Urinary bladder (tissue), 4 donors: ENCODE measurements at places on chromosomes 7 and 10.

GRCh38 chr10:125802131-125802530 is 20.9 kb downstream of the UROS start:
- no peak for DNase-seq

DNA sequence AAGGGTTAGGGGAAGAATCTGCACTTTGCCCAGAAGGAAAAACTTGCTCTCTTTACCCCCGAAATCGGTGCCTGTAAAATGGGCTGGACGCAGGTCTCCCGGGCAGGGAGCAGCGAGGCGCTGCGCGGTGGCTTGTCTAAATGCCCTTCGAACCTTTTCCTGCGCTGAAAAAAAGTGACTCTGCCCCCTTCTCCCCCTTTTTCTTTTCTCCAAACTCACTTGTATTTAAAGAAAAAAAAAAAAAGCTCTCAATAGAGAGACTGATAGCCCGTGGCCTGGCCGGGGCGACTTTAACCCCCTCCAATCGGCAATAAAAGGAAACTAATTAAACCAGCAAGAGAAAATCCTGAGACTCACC is 286 bp downstream of the SP8 start:
- no peak for DNase-seq

DNA sequence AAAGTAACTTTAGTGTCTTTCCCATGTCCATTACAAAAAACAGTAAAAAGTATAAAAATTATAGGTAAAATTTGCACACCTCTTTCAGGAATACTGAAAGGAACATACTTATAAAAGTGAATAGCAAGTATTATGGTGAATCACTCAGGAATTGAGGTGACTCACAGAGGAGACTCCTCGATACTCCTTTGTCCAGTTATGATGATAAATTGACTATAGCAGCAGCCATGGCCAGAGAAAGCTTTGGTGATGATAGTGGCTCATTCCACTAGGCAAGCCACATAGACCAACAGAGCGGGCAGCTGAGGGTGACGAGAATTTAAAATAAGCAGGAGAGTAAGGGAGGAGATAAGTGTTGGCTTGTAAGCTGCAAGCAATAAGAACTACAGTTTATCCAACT is 1231.1 kb upstream of the CELF2 start:
- no peak for DNase-seq

DNA sequence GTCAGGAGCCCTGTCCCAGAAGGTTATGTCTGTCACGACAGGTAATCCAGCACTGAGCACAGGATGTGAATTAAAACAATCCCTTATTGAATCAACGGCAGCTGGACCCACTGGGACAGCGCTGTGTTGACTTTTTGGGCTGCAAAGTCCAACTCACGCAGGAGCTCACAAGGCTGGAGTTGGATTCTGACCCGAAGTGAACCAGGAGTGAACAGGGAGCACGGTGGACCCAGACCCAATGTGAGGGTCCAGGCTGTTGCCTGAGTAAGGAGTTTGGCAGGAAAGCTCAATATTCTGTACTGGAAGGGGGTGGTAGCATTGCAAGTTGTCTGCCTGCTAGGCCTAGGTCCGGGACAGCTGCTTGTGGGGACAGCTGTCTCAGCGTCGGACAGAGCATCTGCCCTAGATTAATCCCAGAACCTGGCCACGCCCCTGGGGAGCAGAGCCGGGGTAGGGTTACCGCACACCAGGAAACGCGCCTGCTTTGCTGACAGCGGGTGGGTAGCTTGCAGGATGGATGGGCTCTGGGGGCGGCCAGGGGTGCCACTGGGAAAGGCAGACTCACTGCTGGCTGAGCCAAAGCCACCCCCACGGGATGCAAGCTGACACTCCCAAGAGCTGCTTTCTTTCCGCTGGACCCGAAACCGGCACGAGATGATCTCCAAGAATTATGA is 24.0 kb downstream of the COL26A1 start:
- no peak for DNase-seq

- DNase-seq, result no peak
Measured at GRCh38 chr7:32283546-32283945, 206.6 kb downstream of the LSM5 start.

DNA sequence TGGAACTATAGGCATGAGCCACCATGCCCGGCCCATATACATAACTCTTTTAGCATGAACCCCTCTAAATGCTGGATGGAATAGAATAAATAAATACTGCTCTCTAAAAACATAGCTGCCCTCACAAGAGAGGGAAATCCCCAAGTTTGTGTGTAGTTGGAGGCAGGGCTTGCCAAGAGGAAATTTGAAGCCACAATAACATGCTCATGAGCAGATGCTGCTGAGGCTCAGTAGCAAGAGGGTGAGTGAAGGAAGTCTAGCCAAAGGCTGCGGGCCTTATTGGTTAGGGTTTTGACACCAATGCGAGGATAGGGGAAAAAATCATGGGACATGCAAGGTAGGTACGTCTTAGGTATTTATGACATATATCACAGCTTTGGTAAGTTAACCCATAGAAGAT is 17.3 kb downstream of the TPK1 start:
- DNase-seq, result no peak

- DNase-seq, result no peak
Measured at GRCh38 chr7:37195388-37195787, 253.3 kb downstream of the ELMO1 start.

DNA sequence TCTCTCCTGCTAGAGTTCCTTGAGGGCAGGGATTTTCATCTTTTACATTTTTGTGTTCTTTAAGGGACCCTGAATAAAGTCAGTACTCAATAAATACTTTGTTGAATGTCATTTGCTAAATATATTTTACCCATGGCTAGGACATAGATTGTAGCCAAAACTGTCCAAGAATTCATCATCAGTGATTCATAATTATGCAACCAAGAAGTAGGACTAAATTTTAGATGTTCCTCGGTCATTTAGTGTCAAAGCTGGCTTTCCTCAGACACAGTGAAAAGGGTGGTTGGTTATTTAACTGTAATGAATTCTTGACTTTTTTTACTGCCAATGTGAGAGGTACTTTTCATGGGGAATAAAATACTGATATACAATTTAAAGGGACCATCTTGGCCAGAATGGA is 3.3 kb downstream of the NUDT13 start:
- DNase-seq, result no peak

- DNase-seq, result no peak
Measured at GRCh38 chr10:7258948-7259523, 151.8 kb downstream of the SFMBT2 start.

DNA sequence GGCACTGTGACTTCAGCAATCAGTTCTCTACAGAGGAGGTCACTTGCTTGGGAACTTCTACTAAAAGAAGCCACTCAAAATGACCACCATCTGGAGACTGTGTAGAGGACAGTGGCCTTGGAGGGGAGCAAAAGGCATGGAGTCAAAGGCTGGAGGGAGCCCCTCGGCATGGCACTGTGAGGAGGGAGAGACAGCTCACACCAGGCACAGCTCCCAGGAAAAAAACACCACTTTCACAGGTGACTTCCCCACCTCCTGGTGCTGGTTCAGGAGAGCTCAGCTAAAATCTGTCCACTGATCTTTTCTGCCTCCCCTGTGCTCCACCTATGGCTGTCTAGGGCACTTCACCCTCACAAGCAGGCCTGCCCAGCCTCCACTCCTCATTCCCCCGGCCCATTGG is 649.4 kb upstream of the MGMT start:
- no peak for DNase-seq

- no peak for DNase-seq
Measured at GRCh38 chr10:118939211-118940007, 90.1 kb upstream of the NANOS1 start.

- DNase-seq, result no peak
Measured at GRCh38 chr7:49322476-49322875, 398.1 kb downstream of the CDC14C start.

- DNase-seq, result no peak
Measured at GRCh38 chr7:44961844-44962482, 16.9 kb downstream of the MYO1G start.

DNA sequence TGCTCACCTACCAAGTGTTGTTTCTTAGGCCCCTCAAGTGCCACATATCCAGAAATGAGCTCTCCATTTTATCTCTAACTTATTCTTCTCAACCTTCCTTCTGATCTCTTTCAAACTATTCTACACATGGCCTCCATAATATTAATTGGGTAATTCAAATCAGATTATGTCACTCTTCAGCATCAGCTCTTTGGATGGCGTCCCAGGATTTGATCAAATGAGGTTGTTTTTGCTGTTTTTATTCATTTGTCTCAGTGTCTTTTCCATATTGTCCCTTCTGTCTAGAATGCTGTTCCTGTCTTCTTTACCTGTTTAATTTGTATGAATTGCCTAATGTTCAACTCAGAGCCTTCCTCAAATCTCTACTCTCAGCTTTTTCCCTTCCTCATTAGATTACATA is 234.6 kb upstream of the CXCL12 start:
- no peak for DNase-seq

- no peak for DNase-seq
Measured at GRCh38 chr10:29946953-29947700, 112.3 kb downstream of the JCAD start.

- DNase-seq, result no peak
Measured at GRCh38 chr7:50632561-50633413, 67.6 kb upstream of the DDC start.

DNA sequence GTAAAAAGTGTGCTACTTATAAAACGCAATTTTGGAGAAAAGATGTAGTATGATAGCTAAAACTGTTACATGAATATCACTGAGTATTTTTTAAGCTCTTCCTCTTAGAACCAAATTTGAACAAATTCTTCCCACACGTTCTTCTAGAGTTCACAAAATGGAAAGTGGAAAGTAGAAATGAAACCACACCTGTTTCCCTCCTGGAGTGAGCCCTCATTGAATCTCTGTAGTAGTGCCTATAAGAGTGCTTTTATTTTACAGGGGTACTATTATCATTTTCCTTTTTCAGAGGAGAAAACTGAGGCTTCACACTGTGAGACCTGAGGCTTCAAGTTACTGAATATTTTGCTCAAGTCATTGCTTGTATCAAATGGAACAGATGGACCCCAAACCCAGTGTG is 393.0 kb downstream of the NRG3 start:
- DNase-seq, result no peak

- DNase-seq, result no peak
Measured at GRCh38 chr7:35454575-35455385, 200.9 kb upstream of the TBX20 start.
